ENCODE measurements at places on chromosomes 5 and 9.

DNA sequence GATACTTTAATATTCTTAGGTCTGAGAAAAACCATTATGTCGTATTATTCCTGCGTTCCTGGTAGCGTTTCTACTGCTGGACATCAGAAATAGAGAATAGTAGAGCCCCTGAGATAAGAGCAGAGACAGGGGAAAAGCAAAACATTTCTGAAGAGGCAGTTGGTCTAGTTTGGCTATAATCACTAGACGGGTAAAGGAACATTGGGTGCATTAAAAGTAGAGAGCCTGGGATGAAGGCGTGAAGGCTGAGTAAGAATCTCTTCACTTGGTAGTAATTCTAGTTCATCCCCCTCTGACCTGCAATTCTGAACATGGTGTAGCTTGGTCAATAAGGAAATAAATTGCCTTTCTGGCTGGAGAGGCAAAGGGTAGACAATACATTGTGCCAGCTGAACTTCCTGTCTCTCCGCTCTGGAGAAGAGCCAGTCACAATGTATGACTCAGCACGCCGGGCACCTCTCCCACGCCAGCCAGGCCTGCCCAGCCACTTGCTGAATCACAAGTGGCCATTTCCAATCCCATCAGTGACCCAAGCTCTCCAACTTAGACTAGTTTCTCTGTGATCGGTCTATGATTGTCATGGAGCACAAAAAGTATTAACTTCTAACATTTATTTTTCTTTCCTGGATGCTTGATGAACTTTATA, 75.4 kb downstream of the STK32A start:
- DNase-seq = peak; percentile 41

- no peak for DNase-seq
Observed at GRCh38 chr9:28538132-28538531, 964.9 kb upstream of the C9orf72 start.

- no peak for DNase-seq
Observed at GRCh38 chr5:145161391-145161790, 673.8 kb downstream of the PRELID2 start.

- no peak for DNase-seq
Observed at GRCh38 chr9:117737721-117738226, 33.6 kb downstream of the TLR4 start.

DNA sequence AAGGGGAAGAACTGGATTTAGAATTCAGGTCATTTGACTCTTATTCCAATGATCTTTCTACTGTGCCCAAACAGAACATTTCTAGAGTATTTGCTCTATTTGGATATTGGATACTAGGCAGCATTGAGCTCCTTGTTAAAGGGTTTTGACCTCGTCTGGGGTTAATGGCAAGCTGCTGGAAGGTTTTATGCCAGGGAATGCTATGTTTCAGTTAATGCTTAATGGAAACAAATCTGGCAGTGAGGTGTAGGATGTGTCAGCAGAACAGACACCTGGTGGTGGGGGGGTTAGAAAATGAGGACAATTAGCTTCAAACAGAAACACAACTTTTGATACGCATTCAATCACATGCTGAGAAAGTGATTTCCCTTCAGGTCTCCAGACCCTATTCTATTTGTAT, 51.5 kb downstream of the AGXT2 start:
- DNase-seq = no peak

GRCh38 chr5:79695526-79695925, 5.9 kb downstream of the CMYA5 start:
- no peak for DNase-seq

GRCh38 chr9:112884721-112885120, 6.0 kb downstream of the SLC46A2 start:
- no peak for DNase-seq

DNA sequence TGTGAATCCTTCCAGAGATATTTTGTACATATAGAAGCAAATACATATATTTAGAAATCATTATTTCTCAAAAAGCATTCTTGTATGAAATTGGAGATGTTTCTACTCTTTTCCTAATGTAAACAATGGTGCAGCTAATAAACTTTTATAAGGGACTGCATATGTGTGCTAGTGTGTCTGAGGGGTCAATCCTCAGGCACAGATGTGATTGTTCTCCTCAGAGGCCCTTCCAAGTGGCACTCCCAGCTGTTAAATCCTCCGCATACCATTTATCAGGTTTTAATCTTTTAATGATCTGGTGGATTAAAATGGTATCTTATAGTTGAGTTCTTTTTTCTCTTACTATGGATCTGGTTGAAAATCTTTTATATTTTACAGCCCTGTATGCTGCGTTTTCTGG, 5.6 kb upstream of the OMD start:
- DNase-seq = no peak

DNA sequence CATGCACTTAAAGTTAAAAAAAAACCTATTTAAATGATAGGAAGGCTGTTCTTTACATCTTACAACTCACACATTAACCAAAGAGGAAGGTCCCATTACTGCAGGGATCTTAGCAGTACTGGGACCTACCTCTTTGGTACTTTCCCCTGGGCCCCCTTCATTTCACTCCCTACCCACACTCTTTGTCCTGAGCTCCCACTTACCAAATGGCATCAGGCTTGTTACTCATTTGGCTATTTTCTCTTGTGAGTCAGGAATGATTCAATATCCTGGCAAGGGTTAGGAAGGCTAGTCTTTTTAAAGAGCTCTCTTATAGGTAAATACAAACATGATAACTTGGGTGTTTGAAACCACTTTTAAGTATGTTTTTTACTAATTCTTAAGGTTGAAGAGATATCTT, 117.4 kb upstream of the ELL2 start:
- DNase-seq = peak; percentile 95

GRCh38 chr9:109421026-109421970, 76.8 kb downstream of the PTPN3 start:
- DNase-seq = no peak
